Spleen (tissue), 13 donors: ENCODE measurements at places on chromosomes 13 and 19.

GRCh38 chr13:80011448-80012212 lies 329.3 kb downstream of the SPRY2 start:
- H3K36me3 ChIP-seq, result no peaks in the 10 kb centered on the region
- H3K27me3 ChIP-seq, result no peaks in the 10 kb centered on the region
- no peak overlapping the region for H3K4me3 ChIP-seq
- no peak overlapping the region for H3K27ac ChIP-seq
- H3K4me1 ChIP-seq, result peaks cover 11% of the 10 kb centered on the region

DNA sequence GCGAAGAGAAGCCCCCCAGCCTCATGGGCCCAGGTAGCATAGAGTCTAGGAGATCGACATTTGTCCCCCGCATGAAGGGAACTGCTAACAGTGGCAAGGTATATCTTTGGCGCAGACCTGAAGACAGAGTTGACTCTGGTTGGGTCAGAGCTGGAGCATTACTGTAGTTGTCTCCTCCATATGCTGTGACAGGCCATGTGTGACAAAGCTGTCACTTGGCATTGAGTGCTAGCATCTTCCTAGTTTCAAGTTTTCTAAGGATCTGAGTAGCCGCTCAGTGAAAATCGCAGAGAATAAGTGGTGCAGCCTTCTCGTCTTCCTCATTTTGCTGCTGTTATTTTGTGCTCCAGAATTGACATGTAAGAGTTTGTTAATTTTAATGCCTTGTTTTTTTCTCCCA lies 189.4 kb upstream of the RNF113B start:
- no peak for DNase-seq
- H3K4me3 ChIP-seq, result no peak overlapping the region
- no peaks in the 10 kb centered on the region for H3K27me3 ChIP-seq
- no peaks in the 10 kb centered on the region for H3K4me1 ChIP-seq
- no peaks in the 10 kb centered on the region for H3K36me3 ChIP-seq

DNA sequence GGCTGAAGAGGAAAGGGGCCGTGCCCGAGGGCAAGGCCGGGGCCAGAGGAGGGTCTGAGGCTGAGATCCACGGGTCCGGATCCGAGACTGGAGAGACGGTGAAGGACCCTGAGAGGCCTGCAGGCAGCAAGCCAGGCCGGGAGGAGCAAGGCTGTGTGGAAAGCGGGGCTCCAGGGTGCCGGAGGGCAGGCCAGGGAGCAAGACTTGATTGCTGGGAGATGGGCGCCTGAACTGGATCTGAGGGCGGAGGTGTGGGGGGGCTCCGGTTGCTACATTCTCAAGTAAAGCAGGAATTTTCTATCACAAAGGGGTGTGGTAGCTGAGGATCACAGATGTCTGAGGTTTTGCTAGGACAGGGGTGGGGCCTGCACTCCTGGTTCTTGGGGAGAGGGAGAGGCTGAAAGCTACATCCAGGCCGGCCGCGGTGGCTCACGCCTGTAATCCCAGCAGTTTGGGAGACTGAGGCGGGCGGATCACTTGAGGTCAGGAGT lies 3.8 kb downstream of the MAMSTR start:
- no peak for DNase-seq
- H3K36me3 ChIP-seq, result no peaks in the 10 kb centered on the region
- H3K27ac ChIP-seq, result peak overlapping the region; percentile 36
- peaks cover 77% of the 10 kb centered on the region for H3K4me1 ChIP-seq

GRCh38 chr19:40262422-40262821 lies 22.7 kb downstream of the AKT2 start:
- H3K27me3 ChIP-seq, result no peaks in the 10 kb centered on the region
- no peaks in the 10 kb centered on the region for H3K4me1 ChIP-seq
- H3K36me3 ChIP-seq, result peaks cover 22% of the 10 kb centered on the region

- no peaks in the 10 kb centered on the region for H3K36me3 ChIP-seq
- peak overlapping the region; percentile 71 for H3K27ac ChIP-seq
These were observed 35.3 kb downstream of the RGCC start for GRCh38 chr13:41492432-41493260.

DNA sequence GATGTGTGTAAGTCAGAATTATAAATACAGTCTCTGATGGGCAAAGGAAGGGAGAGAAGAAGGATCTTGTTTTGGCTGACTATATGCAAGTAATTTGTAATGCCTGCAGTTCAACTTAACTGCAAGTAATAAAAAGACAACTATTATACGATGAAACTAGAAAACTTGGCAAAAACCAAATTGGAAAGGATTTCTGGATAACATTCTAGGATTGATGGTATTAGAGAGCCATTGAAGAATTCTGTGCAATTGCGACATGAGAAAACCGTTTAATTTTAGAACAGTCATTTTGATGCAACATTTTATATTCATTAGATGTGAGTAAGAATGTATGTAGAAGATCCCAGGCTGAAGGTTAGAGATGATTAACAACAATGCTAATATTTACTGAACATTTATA lies 1334.1 kb downstream of the EFNB2 start:
- no peaks in the 10 kb centered on the region for H3K4me1 ChIP-seq
- no peak overlapping the region for H3K4me3 ChIP-seq
- H3K27me3 ChIP-seq, result no peaks in the 10 kb centered on the region
- no peak for DNase-seq

DNA sequence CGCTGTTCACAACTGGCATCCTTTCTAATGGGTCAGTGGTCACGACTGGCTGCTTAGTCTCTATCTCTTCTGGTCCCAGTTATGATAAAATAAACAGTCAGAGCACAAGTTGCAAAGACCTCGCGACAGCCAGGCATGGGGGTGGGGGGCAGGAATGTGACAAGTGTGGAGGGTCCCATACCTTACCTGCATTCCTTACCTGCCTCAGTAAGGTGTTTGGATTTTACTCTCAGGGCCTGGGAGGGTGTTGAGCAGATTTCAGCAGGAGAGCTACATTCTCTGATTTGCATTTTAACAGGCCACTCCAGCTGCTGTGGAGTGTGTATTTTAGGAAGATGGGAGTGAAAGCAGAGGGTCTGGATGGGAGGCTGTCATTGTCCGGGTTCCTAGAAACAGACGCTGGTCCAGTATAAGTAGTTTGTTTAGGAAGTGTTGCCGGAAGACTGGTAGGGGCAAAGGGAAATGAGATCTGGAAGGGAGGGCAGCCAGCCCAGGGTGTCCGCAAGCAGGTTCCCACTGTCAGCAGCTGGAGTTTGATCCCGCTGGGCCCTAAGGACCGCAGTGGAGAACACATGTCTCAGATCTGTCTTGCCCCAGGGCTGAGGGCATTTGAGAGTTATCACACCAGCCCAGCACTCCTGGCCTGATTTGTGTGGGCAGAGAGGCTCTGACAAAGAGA lies 920.0 kb downstream of the UQCRFS1 start:
- H3K4me3 ChIP-seq, result no peak overlapping the region
- H3K27ac ChIP-seq, result no peak overlapping the region
- H3K27me3 ChIP-seq, result no peaks in the 10 kb centered on the region
- DNase-seq, result no peak
- H3K4me1 ChIP-seq, result no peaks in the 10 kb centered on the region

GRCh38 chr13:98648141-98648540 lies 71.2 kb upstream of the STK24 start:
- no peak overlapping the region for H3K27ac ChIP-seq
- H3K4me1 ChIP-seq, result peaks cover 2% of the 10 kb centered on the region
- no peaks in the 10 kb centered on the region for H3K27me3 ChIP-seq
- no peak overlapping the region for H3K4me3 ChIP-seq

GRCh38 chr13:110458594-110459365 lies 102.7 kb downstream of the RAB20 start:
- no peak overlapping the region for H3K27ac ChIP-seq
- H3K27me3 ChIP-seq, result no peaks in the 10 kb centered on the region
- no peak overlapping the region for H3K4me3 ChIP-seq
- no peaks in the 10 kb centered on the region for H3K36me3 ChIP-seq

GRCh38 chr19:46492841-46493235 lies 2.8 kb downstream of the PNMA8B start:
- H3K36me3 ChIP-seq, result no peaks in the 10 kb centered on the region
- peaks cover 71% of the 10 kb centered on the region for H3K4me1 ChIP-seq
- peaks cover 22% of the 10 kb centered on the region for H3K27me3 ChIP-seq
- H3K4me3 ChIP-seq, result peak overlapping the region; percentile 67
- no peak overlapping the region for H3K27ac ChIP-seq
- DNase-seq, result no peak

DNA sequence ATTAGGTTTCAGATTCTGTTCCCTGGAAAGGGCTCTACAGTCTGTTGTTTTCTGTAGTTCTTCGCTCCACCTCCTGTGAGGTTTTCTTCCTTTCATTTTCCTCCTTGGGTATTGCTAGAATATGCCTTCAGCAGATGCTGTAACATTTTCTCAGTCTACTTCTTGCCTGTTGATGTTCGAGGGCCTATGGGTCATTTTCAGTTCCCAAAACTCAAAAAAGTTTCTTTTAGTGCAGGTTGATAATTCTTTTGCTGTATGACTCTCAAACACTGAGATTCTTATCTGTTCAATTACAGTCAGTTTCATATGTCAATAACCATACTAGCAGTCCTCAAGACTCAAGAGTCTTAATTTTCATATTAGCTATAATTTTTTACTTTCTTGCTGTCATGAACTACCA lies 268.3 kb downstream of the RFC3 start:
- no peaks in the 10 kb centered on the region for H3K27me3 ChIP-seq
- no peak overlapping the region for H3K27ac ChIP-seq
- H3K4me1 ChIP-seq, result no peaks in the 10 kb centered on the region
- H3K4me3 ChIP-seq, result no peak overlapping the region
- no peak for DNase-seq

- DNase-seq, result no peak
- no peak overlapping the region for H3K27ac ChIP-seq
- H3K36me3 ChIP-seq, result no peaks in the 10 kb centered on the region
- H3K4me3 ChIP-seq, result no peak overlapping the region
These were observed 30.9 kb upstream of the CXCL17 start for GRCh38 chr19:42473686-42474085.

- no peaks in the 10 kb centered on the region for H3K4me1 ChIP-seq
- no peak for DNase-seq
- no peak overlapping the region for H3K27ac ChIP-seq
- no peaks in the 10 kb centered on the region for H3K27me3 ChIP-seq
- no peaks in the 10 kb centered on the region for H3K36me3 ChIP-seq
These were observed 325.9 kb downstream of the NDFIP2 start for GRCh38 chr13:79806821-79807220.

DNA sequence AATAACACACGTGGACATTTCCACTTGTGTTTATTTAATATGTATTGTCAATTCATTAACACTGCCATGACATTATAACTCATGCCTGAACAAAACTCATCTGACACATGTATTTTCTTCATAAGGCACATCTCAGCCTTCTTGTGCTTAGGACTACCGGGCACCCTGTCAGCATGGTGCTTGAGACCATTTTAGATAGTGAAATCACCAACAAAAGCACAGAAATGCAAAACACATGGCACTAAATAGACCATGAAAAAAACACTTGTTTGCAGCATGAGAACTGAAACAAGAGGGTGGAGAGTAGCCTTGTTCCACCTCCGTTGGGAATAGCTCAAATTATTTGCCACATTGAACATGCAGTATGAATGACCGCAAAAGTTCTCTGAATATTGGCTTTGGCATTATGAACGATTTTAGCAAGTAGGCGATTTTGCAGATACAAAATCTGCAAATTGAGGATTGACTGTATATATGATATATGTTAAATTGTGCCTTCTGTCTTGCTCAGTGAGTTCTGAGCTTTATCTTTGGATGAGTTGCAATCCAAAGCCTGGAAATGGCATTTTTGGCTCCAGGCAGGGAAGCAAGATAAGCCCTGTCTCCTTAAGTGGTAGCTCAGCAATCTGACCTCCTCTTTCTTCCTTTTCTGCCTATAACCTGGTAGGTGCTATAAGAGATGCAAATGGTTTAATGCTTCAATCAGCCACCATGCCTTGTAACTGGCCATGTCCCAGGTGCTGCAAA lies 328.2 kb downstream of the HS6ST3 start:
- no peak for DNase-seq
- no peaks in the 10 kb centered on the region for H3K36me3 ChIP-seq
- H3K4me3 ChIP-seq, result no peak overlapping the region
- no peaks in the 10 kb centered on the region for H3K4me1 ChIP-seq
- no peaks in the 10 kb centered on the region for H3K27me3 ChIP-seq

DNA sequence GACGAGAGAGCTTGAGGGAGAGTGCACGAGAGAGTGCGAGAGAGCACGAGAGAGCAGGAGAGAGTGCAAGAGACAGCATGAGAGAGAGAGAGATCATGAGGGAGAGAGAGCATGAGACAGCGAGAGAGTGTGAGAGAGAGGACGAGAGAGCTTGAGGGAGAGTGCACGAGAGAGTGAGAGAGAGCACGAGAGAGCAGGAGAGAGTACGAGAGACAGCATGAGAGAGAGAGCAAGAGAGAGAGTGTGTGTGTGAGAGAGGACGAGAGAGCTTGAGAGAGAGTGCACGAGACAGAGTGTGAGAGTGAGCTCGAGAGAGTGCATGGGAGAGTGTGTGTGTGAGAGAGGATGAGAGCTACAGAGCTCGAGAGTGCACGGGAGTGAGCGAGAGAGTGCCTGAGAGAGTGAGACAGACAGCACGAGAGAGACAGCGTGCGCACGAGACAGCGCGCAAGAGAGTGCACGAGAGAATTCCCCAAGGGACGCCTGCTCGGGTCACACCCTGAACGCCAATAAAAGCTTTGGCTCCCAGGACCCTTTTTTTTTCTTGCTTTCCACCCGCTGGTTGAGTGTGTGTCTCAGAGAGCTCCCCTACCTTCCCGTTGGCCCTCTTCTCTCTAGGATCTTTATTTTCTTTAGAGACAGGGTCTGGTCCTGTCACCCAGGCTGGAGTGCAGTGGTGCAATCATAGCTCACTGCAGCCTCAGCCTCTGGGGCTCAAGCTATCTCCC lies 3.7 kb downstream of the CD70 start:
- no peak overlapping the region for H3K27ac ChIP-seq
- H3K4me1 ChIP-seq, result peaks cover 51% of the 10 kb centered on the region
- H3K36me3 ChIP-seq, result no peaks in the 10 kb centered on the region
- no peak for DNase-seq

- no peak for DNase-seq
- no peaks in the 10 kb centered on the region for H3K27me3 ChIP-seq
These were observed 6.4 kb downstream of the ZNF551 start for GRCh38 chr19:57688011-57688763.

DNA sequence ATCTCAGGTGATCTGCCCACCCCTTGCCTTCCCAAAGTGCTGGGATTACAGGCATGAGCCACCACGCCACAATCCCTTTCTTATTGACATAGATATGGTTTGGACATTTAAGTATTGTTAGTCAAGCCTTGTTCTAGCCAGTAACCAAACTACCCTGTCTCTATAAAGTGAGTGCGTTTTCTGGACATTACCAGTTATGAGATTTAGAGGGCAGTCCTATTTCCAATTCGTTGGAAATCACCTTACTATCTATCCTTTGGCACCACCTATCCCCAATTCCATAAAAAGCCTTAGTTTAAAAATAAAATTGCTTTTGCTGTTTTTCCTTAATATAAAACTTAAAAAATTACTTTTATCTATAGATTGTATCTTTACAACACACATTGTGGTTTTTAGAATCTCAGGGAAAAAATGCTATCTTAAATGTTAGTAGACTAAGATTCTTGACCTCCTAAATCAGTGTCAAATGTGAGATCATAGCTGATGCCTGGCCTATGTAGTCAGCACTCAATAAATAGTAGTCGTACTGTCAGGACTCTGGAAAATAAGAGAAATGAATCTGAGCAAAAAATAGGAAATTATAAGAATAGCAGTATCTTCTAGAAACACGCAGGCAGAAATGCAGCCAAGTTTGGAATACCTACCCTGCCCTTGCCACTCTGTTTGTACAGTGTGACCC lies 57.0 kb downstream of the NUFIP1 start:
- H3K4me3 ChIP-seq, result no peak overlapping the region
- H3K4me1 ChIP-seq, result peaks cover 32% of the 10 kb centered on the region
- H3K27ac ChIP-seq, result peak overlapping the region; percentile 70
